ENCODE measurements at places on chromosomes 13 and 19. TPM values are rescaled to one million over a fixed set of nuclear protein-coding genes. Genes with fewer than 3 reads are reported as not detected.

- no peak for DNase-seq
These were observed 53.0 kb downstream of the MRPL57 start for GRCh38 chr13:21229241-21230024.

- no peak for DNase-seq
These were observed 1.8 kb downstream of the MAB21L1 start for GRCh38 chr13:35474496-35475211.

DNA sequence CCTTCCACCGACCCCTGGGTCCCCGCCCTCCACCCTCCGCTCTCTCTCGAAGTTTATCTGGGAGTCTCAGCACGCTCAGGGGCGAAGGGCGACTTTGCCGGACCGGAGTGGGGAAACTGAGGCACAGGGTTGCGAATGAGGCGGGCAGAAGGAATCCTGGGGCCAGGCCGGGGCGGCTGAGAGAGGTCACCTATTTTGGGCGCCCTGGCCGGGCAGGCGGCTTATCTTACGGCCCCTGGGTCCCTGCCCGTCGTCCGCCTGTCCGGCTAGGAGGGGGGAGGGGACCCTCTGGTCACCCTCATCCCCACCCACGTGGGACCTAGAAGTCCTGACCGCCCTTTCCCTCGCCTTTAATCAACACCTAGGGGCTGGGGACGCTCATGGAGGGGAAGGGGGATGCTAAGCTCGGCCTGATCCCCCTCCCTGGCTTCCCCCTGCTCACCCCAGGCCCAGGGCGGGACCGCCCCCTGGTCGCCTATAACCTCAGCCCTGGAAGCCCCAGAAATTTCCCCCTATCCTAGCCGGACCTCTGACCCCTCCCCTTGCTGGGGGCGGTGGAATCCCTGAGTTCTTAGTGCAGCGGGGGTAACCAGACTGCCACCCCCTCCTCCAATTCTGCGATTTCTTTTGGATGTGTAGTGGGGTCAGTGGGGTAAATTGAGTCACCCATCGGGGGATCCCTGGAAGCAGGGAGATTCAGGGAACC, 556 bp downstream of the TRIP10 start:
- DNase-seq = peak; percentile 78

Gene HTR2A
- not detected for total RNA-seq

- no peak for DNase-seq
These were observed 53.6 kb downstream of the WDFY2 start for GRCh38 chr13:51637852-51638215.

GRCh38 chr13:41029629-41030028, 10.5 kb upstream of the ELF1 start:
- DNase-seq = no peak

GRCh38 chr19:2479556-2480194, 3.7 kb downstream of the GADD45B start:
- DNase-seq = no peak

Gene ZNF324B
- total RNA-seq = 4.6 TPM

DNA sequence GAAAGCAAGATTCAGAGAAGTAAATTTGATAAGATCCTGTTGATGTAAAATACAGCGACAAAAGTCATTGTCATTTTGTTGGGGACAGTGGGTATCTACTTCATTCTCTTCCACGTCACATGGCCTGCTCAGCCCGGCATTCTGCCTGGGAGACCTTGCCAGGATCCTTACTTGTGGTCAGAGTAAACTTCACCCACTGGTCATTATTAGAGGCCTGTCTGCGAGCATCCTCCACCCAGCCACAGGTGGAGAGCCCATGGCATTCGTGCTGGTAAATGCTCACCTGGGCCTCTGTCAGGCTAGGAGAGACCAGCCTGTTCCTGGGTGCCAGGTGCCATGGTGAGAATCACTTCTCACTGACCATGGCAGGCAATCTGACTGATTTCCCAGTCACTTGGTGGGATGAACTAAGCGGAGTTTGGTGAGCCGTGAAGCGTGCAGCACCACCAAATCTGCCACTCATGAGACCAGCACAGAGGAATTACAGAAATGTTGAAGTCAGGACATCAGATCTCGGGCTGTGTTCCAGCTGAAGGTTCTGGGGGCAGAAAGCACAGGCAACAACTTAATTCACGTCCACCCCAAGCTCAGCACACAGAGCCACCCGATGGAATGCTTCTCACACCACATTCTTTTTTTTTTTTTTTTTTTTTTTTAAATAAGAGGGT, 107.0 kb downstream of the SIPA1L3 start:
- no peak for DNase-seq

Gene SERP2
- 11.6 TPM for total RNA-seq

- DNase-seq = no peak
These were observed 1006.5 kb downstream of the DIAPH3 start for GRCh38 chr13:59157181-59157580.

Gene PLD3
- 161 TPM for total RNA-seq

Gene ZNF610
- total RNA-seq = 2.7 TPM

DNA sequence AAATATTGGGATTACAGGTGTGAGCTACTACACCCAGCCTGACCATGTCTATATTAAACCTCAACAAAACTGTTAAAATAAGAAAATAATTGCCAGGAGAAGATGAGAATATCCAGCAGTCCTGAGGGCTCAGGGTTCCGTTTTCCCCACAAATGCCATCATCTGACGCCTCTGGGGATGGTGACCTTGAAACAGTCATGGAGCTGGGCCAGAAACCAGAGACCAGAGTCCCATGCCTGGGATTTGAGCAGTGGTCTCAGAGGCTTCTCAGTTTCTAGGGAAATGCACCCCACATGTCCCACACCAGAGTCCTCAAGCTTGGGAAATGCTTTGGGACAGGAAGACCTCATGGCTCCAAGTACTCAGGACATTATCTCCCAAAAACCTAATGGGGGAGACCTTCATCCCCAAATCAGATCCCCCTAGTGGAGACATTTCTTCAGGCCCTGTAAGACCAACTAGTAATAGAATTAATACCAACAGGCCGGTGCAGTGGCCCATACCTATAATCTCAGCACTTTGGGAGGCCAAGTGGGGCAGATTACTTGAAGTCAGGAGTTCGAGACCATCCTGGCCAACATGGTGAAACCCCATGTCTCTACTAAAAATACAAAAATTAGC, 2.9 kb upstream of the MAP1S start:
- no peak for DNase-seq

DNA sequence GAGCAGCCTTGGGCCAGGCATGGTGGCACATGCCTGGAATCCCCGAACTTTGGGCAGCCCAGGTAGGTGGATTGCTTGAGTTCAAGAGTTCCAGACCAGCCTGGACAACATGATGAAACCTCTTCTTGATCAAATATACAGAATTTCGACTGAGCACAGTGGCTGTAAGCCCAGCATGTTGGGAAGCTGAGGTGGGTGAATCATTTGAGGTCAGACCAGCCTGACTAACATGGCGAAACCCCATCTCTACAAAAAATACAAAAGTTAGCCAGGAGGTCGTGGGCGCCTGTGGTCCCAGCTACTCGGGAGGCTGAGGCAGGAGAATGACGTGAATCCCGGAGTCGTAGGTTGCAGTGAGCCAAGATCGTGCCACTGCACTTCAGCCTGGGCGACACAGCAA, 8.0 kb upstream of the NLRP7 start:
- no peak for DNase-seq

- DNase-seq = no peak
These were observed 60.1 kb downstream of the DACH1 start for GRCh38 chr13:71806886-71807285.

All from heart left ventricle (tissue), 16 donors.